GM20000 (cell line): ENCODE measurements at places on chromosomes 3 and 15.
A peak's percentile ranks its signal among the peaks of the same experiment; 100 is the strongest.

DNA sequence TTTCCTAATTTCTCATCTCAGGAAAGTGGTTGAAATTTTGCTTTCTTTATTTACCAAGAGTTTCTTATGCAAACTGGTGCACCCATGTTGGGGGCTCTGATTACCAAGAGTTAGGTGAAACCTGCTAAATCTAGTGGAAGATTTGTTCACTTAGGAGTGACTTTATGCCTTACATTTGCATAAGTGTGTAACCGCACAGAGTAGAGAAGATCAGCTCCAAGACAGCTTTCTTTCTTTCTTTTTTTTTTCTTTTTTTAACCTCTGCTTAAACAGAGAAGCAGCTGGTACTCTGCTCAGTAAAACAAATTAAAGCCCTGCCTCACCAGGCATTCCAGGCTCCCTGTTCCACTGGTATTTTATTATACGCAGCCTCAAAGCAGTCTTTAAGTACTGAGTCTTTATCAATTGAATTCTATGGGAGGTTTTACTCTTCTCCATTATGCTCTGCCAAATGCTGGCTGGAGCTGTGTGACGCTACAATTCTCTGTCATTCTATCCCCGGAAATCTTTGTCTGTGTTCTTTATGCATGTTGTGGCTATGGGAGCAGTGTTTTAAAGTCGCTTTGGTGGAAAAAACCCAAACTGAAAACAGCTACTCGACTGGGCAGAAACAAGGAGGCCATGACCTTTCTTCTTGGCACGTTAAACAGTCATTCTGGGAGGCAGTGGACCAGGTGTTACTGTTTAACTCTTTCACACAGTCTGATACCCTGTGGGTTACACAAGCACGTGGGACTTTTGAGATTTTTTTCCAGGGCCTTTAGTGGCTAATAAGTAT is 55.2 kb upstream of the GBE1 start:
- DNase-seq = peak; percentile 72

GRCh38 chr15:61393949-61394348 is 164.8 kb upstream of the RORA start:
- DNase-seq = peak; percentile 12

GRCh38 chr3:133135306-133135705 is 97.1 kb downstream of the TMEM108 start:
- no peak for DNase-seq

DNA sequence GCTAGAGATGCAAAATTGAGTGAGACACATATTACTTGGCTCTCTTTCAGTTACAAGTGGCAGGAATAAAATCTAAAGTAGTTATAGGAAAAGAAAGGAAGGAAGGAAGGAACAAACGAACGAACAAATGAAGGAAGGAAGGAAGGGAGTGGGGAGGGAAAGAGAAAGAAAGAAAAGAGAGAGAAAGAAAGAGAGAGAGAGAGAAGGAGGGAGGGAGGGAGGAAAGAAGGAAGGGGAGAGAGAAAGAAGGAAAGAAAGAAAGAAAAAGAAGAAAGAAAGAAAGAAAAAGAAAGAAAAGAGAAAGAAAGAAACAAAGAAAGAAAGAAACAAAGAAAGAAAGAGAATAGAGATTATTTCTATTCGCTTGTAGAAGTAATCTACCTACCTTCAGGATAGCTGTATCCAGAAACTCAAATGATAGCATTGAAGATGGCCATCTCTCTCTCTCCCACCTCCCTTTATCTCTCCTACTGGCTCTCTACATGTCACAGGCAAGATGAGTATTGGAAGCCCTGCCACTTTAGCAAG is 229.7 kb upstream of the TLE3 start:
- no peak for DNase-seq

GRCh38 chr3:113231391-113231790 is 20.0 kb downstream of the BOC start:
- DNase-seq = no peak

DNA sequence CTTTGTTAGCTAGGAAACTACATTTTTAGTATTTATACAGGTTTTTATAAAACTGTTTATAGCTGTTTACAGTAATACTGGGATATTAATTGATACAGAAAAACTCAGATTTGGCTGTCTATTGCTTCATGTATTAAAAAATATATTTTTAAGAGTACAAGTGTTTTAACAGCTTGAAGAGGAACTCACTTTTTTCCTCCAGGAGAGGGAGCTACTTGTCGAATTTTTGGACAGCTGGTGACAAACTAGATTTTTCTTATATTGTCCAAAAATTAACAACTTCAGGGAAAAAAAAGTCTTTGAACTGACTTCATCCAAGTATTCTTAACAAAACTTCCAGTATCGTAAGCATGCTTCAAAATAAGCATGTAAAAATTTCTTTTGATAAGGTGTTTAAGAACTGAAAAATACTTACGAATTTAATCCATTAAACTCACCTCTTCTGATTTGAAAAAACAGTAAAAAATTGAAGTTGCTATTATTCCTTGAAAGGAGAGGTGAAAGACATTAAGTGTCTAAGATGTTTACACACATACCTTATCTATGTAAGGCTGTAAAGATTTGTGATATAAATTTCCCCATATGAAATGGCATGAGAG is 4.0 kb downstream of the DIPK2A start:
- DNase-seq = peak; percentile 20

- DNase-seq = peak; percentile 74
Measured at GRCh38 chr3:45143673-45144671, 2.2 kb downstream of the CDCP1 start.

- no peak for DNase-seq
Measured at GRCh38 chr3:191170097-191170496, 28.9 kb upstream of the OSTN start.

DNA sequence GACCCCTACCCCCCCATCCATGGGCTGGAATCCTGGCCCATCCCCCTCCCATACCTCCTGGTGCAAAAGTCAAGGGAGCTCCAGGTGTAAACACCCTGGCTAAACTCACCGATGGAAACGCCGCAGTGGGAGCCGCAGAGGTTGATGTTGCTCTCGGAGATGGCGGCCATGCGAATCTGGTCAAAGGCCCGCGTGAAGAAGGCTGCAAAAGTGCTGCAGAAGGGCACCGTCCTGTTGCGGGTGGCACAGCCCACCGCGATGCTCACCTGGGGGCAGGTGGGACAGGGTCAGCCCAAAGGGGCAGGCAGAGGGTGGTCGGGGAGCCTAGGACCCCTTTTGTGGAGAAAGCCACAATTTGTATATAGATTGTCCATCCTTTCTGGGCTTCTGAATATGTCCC is 26.7 kb downstream of the TKT start:
- DNase-seq = no peak

DNA sequence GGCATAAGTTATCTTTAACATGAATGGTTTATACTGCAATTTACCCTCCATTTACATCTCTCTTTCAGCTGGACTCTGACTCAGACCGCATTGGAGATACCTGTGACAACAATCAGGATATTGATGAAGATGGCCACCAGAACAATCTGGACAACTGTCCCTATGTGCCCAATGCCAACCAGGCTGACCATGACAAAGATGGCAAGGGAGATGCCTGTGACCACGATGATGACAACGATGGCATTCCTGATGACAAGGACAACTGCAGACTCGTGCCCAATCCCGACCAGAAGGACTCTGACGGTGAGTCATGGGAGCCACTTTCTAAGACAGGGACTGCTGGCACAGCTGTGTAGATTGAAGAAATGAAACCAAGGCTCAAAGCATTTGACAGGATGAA is 11.6 kb downstream of the THBS1 start:
- no peak for DNase-seq

- DNase-seq = no peak
Measured at GRCh38 chr3:37934631-37935289, 55.8 kb upstream of the VILL start.

DNA sequence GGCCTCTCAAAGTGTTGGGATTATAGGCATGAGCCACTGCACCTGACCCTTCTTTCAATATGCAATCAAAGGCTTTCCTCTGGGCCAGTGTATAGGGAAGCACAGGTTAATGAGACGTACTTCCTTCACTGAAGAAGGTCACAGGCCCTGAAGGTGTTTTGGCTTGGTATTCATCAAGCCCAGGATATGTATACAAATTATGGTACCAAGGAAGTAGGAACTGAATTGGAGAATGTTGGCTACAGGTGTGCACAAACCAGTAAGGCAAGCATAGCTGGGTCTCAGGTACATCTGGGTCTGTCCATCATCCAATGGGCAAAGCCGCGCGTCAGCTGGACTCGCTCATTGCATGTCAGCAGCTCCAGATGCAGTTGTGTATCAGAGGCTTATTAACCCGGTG is 237.9 kb downstream of the ADAMTS17 start:
- no peak for DNase-seq

DNA sequence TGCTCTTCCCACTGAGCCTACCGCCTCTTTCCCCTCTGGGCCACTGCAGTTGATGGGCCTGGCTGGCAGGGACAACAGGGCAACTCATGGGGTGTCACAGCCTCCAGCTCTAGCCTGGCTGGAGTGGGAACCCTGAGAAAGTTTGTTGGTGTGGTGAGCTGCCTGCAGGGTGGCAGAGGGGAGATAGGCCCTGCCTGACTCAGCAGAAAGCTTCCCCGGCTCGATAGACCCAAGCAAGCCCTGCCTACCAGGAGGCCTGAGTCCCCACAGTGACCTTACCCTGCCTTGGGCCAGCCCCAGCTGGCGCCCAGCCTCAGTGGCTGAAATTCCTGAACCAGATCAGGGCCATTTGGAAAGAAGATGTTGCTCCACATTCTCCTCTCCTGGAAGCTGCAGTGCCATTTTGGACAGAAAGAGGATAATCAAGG is 29.4 kb downstream of the ABTB1 start:
- no peak for DNase-seq

DNA sequence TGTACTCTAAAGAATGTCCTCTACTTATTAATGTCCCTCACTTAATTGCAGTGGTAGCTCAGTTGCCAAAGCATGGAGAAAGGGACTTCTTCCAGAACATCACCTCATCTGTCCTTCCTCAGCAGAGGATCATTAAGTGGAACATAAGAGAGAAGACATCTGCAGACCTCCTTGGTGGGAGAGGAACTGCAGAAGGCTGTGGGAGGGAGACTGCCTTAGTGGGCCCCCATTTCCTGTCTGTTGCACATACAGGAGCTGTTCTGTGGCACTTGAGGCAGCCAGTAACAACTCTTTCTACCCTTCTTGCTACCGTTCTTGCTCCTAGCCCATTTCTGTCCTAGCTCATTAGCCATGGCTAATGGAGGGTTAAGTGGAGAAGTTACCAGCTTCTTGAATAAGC is 33.6 kb downstream of the HPS3 start:
- no peak for DNase-seq

GRCh38 chr15:57502116-57502515 is 89.6 kb upstream of the MYZAP start:
- no peak for DNase-seq

- no peak for DNase-seq
Measured at GRCh38 chr15:67613708-67614107, 71.2 kb downstream of the MAP2K5 start.

DNA sequence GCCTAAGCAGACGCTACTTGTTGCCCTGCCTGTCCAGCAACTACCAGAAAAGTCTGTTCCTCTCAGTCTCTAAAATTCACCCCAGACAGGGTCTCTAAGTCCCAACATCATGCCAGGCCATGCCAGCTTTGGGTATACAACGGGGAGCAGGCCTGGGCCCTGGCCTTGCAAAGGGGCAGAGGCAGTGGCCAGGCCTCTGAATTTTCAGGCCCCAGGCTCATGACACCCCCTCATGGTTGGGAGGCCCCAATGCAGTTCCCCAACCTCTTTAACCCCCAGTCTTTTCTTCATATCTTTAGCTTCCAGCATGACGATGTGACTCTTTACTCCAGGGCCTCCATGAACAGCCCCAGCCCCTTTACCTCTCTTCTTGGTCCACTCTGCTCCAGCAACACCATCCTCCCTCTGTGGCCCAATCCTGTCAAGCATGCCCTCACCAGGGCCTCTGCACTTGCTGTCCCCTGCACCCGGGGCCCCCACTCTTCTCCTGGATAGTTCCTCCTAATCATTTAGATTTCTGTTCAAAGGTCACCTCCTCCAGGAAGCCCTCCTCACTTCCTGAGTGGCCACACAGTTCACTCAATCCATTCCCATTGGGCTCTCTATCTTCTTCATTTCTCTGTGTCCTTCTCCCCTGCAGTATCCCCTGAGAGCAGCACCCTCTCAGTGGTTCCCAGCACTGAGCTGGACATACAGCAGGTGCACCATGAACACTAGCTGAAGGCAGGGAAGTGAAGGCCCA is 4.8 kb downstream of the IQSEC1 start:
- no peak for DNase-seq

- DNase-seq = no peak
Measured at GRCh38 chr3:126104742-126105605, 21.1 kb upstream of the SLC41A3 start.

GRCh38 chr3:12246497-12247163 is 42.2 kb upstream of the PPARG start:
- DNase-seq = no peak

DNA sequence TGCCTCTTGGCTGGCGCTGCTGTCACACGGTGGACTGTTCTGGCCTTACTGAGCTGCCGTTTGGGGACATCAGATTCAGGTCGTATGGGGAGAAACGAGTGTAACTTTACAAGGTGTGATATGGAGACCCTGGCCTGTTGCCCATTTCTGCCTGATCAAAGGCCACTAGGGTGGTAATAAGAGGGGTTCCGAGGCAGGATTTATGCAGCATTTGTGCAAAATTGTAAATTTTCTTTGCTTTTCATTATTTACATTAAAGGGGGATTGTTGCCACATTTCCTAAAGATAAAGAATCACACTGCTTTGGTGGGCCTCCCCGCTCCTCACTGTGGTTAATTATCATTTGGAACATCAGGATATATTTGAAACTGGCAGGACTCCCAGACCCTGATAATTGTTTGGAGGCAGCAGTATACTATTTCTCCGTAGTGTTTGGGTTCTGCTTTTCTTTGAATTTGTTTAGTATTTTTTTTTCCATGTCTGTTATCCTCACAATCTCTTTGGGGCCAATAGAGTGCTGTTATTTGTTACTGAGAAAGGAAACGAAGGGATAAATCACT is 891 bp downstream of the NXPE3 start:
- no peak for DNase-seq

- DNase-seq = no peak
Measured at GRCh38 chr3:102488331-102488730, 53.5 kb downstream of the ZPLD1 start.

GRCh38 chr3:8182904-8183303 is 318.7 kb upstream of the LMCD1 start:
- DNase-seq = no peak

GRCh38 chr15:29059871-29060640 is 174.3 kb downstream of the APBA2 start:
- DNase-seq = no peak

GRCh38 chr15:39641191-39641889 is 60.5 kb downstream of the THBS1 start:
- no peak for DNase-seq

- DNase-seq = no peak
Measured at GRCh38 chr3:8353364-8353763, 148.3 kb upstream of the LMCD1 start.

DNA sequence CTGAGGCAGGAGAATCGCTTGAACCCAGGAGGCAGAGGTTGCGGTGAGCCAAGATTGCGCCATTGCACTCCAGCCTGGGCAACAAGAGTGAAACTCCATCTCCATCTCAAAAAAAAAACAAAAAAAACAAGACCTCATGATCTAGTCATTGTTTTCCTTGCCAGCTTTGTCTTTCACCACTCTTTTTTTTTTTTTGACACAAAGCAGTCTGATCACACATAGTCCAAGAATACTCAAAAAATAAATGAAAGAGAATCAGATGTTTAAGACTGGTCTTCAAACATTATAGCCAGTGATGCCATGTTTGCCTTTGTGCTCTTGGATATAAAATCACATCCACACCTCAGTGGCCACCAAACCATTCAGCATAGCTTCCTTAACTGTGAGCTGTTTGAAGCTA is 5.8 kb upstream of the ADAM10 start:
- no peak for DNase-seq
